Uterus (tissue), 4 donors: ENCODE measurements at places on chromosomes 3 and 15. TPM values are rescaled to one million over a fixed set of nuclear protein-coding genes. Genes with fewer than 3 reads are reported as not detected.

DNA sequence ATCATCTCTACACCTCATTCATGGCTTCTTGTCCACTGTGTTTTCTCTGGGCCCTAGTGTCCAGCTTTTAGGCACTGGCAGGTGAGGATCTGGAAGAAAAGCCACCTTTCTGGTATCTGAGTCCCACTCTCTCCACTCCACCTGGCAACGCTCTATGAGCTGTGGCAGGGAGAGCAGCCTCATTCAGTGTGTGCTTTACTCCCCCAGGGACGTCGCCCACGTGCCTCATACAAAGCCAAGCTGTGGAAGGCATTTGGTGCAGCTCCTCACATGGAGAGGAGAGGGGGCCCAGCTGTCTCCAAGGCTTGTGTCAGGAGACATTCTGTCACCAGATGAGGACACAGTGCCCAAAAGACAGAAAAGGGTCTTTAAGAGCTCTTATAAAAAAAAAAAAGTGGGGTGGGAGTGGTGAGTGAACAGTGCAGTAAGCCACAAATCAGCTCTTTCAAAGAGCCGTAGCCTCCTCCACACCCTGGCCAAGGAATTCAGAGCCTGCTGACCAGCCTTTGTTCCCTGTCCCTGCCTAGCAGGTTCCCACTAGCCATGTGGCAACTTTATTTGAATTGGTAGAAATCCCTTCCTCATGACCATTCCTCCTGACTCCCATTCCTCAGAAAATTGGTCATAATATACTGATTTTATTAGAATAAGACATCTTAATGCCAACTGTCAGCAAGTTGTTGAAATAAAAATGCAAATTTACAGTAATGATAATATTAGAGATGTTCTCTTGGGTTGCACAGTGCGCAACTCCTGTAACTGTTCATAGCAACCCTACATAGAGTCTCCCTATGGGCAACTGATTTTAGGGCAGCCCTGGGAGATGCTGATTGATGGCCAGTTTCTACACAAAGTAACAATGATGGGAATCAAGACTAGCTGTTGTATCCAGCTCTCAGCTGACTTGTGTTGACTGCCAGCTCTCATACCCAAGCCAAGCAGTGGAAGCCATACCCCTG, 29.5 kb downstream of the GALNT15 start:
- H3K4me3 ChIP-seq = no peak overlapping the region
- no peaks in the 10 kb centered on the region for H3K27me3 ChIP-seq
- no peaks in the 10 kb centered on the region for H3K4me1 ChIP-seq

The POC1A gene
- 4.7 TPM for total RNA-seq

The TRIM42 gene
- total RNA-seq = not detected

The SHF gene
- 36.5 TPM for total RNA-seq

The CORO2B gene
- 18.2 TPM for total RNA-seq
